Stimulated activated CD4-positive, alpha-beta T cell treated with anti-CD3 and anti-CD28 coated beads, Interleukin-15, amount 100 ng/mL, for 1 hour (primary cell): ENCODE measurements at places on chromosomes 12 and 14.
A peak's percentile ranks its signal among the peaks of the same experiment; 100 is the strongest.

DNA sequence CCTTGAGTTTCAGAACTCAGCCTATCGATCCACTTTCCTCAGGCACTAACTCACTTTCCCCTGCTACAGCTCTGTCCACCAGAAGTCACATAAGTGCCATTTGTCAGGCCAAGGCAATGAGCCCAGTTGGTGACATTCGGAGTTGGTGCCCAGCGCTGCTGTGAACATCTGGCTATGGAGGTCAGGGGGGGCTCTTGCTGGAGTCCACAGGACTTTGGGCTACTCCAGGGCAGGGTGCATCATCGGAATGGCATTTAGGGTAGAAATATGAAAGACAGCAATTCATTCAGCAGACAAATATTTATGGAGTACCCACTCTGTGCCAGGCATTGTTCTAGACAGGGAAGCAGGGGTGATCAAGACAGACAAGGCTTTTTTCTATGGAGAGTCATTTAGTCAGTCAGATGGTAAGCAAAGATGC, 1.5 kb upstream of the PPP1CC start:
- DNase-seq: no peak

DNA sequence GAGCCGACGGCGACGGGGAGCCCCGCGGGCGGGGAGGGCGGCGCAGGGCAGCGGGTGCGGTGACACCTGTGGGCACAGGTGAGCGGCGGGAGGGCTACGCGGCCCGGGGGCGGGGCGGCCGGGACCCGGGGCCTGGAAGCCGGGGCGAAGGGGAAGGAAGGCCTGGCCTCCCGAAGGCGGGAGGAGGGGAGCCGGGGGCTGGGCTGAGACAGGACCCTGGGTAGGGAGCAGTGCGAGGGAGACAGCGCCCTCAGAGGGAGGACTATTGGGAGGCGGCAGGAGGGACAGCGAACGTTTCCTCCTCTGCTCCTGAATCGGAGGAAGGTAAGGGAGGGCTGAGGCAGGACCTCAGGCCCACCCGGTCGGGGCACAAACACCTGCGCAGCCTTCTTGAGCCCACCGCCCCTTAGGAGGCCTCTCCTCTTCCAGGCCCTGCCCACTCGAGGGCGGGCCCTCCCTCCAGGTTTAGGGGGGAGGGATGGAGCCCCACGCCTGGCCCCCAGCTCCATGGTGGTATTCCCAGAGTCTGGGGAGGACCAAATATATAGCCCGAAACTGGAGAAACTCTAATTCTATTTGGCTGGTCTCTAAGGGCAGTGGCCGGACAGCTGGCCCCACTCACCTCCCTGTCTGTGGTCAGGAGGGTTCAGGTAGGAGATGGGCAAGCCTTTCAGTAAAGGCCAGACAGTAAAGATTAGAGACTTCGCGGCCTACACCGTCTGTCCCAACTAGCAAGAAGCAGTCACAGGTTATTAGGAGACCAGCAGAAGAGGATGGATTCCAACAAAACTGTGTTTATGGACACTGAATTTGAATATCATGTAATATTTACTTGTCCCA, 509 bp downstream of the PLEKHG6 start:
- no peak for DNase-seq

- DNase-seq: no peak
These were observed 1027.0 kb downstream of the VRK1 start for GRCh38 chr14:97824218-97824617.

DNA sequence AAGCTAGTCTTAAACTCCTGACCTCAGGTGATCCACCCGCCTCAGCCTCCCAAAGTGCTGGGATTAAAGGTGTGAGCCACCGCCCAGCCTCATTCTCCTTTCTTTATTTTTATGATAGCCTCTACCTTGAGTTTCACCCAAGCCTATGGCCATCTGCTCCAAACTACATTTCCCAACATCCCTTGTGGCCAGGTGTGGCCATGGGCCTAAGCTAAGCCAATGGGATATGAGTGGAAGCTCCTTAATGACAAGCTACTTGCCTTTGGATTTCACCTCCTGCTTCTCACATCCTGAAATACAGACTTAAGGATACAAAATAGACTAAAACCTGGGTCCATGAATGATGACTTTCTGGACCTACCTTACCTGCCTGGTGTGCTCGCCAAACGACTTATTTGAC, 46.2 kb downstream of the DPF3 start:
- no peak for DNase-seq

GRCh38 chr12:71440763-71441748, 1.5 kb downstream of the LGR5 start:
- no peak for DNase-seq

DNA sequence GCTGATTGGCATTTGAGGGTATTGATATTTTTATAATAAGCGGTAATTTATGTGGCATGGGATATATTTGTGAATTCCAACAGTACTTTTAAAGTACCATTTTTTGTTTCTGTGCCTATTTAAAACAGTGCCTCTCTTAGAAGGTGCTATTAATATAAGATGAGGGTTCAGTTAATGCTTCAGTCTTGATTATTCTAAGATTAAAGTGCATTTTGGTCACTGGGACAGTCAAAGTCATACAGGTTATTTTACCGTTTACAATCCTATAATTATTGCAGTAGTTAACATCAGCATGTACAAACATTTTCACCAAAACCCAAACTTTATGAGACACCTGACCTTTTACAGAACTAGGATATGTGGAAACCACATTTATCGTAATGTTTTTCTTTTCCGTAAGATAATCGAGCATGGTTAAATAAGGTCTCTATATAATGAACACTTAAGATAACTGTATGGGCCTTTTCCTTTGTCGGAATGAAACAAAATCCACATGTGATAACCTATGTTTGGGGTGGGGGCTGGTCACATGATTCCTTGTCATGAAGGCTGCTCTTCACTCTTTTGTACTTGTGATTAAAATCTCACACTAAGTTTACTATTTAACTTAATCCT, 37.7 kb upstream of the DNM1L start:
- no peak for DNase-seq

GRCh38 chr14:38710881-38711280, 392.2 kb downstream of the SEC23A start:
- DNase-seq: no peak

- DNase-seq: peak; percentile 16
These were observed 28.0 kb downstream of the NELL2 start for GRCh38 chr12:44847888-44848702.

- DNase-seq: no peak
These were observed 335.5 kb upstream of the SFSWAP start for GRCh38 chr12:131375261-131375971.

GRCh38 chr12:64800640-64801039, 23.8 kb upstream of the TBC1D30 start:
- no peak for DNase-seq

DNA sequence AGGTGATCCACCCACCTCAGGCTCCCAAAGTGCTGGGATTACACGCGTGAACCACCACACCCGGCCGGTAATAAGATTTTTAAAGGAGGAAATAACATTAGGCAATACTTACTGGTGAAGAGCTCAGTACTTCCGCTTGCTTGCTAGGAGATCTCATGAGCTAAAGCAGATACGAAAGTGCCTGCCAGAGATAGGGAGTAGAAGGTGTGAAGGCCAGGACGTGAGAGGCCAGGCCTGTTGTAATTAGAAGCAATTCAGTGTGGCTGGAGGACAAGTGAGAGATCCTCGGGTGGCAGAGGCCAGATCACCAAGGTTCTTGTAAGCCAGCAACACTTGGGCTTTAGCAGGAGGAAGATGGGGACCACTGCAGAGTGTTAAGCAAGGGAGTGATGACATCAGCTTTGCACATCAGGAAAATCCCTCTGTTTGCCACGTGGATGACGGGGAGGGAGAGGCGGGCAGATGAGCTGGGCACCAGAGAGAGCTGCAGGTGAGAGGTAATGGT, 7.6 kb downstream of the TECPR2 start:
- DNase-seq: no peak

GRCh38 chr12:117030187-117030900, 68.9 kb downstream of the TESC start:
- no peak for DNase-seq

DNA sequence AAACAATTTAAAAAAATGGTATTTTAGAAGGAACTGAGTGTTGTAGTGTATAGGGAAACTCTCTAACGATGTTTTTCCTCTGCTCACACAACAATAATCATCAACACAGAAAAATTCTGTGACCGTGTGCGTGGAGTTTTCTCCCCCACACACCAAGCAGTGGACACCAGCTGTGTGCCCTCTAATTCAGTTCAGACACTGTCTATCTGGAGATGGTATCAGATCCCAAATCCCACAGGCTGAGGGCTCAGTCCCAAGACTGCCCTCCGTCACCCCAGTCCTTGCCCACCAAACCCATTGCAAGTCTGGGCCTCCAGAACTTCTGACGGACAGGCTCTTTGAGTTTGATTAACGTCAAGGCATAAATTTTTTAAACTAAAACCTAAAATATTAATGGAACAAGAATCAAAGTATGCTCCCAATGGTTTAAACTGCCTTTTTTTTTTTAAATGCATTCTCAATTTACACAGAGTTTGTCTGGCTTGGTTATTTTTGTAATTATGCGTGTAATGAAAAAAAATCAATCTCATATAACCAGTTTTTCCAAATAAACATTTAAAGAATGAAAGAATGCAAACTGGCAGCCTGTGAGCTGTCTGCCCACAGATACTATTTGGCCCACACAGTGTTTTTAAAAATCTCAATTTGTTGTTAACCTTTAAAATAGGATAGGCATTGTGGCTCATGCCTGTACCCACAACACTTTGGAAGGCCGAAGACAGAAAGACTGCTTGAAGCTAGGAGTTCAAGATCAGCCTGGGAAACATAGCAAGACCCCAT, 19.2 kb downstream of the BLTP3B start:
- no peak for DNase-seq

DNA sequence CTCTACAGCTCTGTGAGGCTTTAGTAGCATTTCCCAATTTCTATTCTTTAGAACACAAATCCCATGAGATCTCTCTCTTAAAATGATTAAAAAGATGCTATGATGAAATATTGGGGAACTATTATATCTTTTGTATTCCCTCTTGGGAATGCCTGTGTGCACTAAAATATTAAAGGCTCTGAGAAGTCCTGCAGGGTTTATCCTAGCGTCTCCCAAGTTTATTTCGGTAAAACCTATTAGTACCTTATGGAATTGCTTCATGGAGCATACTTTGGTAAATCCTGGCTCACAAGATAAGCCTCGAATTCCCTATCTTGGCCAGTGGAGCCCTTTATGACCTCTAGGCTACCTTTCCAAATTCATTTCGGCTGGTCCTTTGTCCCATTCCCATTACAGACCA, 306.8 kb downstream of the VRK1 start:
- DNase-seq: no peak

DNA sequence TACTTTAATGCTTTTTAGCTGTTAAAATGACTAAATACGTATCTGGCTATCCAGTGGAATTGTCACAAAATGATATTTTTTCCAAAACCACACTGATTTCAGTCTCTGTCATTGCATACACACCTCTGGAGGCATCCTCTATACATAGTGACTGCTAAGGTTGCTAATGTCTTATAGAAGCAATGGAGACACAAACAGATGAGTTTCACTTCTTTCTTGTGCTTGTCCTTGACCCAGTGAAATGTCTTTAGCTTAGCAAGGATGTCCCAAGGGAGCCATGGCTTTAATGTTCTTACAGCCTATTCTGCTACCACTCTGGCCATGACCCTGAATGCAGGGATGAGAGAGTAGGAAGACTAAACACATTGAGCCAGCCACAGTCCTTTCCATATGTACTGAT, 90.3 kb downstream of the TPH2 start:
- DNase-seq: no peak

GRCh38 chr12:97541366-97541765, 78.8 kb downstream of the RMST start:
- no peak for DNase-seq

GRCh38 chr14:81236138-81236537, 15.4 kb upstream of the GTF2A1 start:
- no peak for DNase-seq

DNA sequence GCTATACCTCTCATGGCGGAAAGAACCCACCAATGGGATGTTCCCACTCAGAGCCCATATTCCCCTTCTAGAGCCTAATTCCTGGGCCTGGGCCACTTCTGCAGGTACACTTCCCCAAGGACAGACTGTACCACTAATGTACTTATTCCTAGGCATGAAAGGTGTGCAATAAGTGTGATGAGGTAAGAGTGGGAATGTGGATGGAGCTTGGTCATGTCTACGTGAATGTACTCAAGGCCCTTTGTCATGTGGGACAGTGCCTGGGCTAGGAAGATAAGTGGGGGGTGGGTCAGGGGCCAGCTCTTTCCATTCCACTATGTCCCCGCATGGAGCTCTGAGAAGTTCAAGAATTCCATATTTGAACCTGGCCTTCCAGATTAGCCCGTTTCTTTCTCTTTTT, 63.4 kb upstream of the FUT8 start:
- DNase-seq: no peak

GRCh38 chr12:72872238-72872887, 600.2 kb downstream of the TRHDE start:
- DNase-seq: no peak

DNA sequence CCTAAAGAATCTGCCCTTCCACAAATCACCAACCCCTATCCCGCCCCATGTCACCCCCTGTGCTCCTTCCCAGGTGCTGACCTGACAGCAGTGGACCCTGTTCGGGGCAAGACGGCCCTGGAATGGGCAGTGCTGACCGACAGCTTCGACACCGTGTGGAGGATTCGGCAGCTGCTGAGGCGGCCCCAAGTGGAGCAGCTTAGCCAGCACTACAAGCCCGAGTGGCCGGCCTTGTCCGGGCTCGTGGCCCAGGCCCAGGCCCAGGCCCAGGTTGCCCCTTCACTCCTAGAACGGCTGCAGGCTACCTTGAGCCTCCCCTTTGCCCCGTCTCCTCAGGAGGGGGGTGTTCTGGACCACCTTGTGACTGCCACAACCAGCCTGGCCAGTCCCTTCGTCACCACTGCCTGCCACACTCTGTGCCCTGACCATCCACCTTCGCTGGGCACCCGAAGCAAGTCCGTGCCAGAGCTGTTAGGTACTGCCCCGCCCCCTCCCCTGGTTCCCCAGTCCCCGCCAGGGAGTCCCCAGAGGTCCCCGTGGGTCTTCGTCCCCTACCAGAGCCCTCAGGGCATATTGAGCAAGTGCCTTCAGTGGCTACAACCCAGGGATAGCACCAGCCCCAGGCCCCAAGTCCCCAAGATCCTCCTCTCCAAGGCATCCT, 2.7 kb downstream of the ANKRD33 start:
- DNase-seq: no peak

- DNase-seq: no peak
These were observed 83.3 kb downstream of the PLXNC1 start for GRCh38 chr12:94231709-94232108.

GRCh38 chr12:109330282-109331230, 17.1 kb upstream of the MYO1H start:
- DNase-seq: no peak

DNA sequence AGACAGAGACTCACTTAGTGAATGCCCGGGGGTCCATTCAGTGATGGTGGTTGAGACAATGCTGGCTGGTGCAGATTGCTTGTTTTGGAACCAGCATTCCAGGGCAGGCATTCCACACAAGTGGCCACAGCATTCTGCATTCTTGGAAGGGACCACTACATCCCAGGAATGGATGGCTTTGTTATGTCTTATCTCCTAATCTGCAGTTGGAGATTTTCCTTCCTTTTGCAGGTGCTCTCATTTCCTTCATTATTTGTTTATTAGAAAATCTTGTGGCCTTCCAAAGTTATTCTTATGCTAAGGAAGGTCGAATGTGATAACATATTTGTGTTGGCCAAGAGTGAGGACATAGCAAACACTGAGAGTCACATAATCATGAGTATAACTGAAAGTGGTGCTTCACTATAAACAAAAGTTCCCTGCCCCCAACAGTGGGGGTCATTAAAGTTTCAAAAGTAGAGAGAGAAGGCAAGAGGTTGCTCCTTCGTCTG, 66.0 kb downstream of the BMP4 start:
- no peak for DNase-seq
